ENCODE measurements at places on chromosomes 7 and 10. TPM values are rescaled to one million over a fixed set of nuclear protein-coding genes. Genes with fewer than 3 reads are reported as not detected.

- peak; percentile 72 for DNase-seq
These were observed 169.6 kb downstream of the SRPK2 start for GRCh38 chr7:105218939-105219770.

GRCh38 chr7:124724507-124725192 lies 40.9 kb downstream of the GPR37 start:
- no peak for DNase-seq

DNA sequence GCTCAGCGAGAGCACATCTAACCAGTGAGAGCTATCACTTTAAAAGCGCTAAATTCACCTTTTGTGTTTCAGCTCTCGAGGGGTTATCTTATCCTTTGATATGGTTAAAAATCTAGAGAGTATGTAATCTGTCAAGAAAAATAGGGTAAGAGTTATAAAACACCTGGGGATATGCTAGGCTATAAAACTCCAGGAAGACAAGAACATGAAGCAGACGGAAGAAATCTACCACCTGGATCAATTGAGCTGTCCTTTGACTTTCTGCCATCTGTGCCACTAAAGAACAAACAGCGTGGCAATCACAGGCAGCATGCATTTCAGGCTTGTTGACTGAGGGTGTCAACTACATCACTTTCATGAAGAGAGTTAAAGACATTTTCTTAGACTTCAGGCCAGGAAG lies 83.1 kb downstream of the ZNF248 start:
- no peak for DNase-seq

DNA sequence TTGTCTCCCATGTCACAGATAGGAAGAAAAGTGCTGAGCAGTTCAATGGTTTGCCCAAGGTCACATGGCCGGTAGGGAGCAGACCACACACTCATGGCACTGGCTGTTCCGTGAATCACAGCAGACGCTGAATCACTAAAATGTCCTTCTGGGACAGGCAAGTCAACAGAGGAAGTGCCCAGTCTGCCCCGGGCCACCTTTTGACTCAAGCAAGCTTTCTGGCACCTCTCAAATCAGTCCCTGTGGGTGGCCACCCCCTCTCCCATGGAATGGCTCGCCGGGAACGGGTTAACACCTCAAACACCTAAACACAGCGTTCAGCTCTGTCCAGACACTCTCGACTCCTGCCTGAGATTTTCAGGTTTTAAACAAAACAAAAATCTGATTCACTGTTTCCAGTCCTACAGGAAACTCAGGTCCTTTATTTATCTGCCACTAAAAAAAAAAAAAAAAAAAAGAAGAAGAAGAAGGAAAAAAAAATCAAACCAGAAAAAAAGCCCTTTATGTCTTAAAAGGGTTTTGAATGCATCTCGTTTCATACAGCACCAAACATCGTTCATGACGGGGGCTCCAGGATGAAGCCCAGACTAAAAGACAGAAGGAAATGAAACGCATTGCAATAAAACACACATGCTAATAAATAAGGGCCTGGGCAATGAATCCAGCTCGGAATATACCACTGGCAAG lies 15.5 kb downstream of the CARD11 start:
- peak; percentile 30 for DNase-seq

DNA sequence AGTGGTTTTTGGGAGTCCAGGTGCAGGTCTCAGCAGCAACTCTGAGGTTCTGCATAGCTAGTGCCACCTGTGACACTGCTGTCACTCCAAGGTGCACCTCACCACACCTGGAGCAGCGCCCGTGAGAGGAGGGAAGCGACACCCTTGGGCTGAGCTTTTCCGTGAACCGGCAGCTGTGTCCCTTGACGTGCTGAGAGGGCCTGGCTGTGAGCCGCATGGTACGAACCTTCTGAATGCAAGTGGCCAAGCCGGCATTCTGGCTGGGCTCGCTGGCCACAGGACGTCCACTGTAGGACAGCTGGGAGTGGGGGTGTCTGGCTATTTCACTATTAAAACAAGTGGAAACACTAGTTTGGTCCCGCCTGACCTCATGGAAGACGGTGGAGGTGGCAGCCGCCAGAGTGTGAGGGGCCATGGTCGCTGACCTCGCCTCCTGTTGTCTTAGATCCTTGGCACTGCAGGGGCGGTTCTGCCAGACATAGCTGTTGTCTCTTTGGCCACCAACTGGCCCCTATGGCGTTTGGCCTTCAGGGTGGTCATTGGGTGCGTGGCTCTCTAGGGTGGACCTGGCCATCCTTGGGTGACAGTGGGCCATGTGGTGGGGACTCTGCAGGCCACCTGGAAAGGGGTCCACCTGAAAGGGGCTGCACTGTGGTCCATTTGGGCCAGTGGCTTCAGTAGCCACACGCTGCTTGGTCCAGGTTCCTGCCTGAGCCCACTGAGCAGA lies 12.9 kb downstream of the INPP5A start:
- DNase-seq = no peak

DNA sequence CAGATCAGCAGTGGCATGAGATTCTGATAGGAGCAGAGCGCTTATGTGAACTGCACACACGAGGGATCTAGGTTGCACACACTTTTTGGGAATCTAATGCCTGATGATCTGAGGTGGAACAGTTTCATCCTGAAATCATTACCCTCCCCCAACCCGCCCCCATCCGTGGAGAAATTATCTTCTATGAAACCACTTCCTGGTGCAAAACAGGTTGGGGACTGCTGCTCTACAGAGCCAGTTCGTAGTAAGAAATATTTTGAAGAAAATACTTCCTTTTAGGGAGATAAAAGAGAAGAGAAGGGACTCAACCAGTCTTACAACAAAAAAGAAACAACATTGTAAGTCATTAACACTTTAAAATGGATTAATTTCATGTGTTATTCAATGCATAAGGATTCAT lies 1308.2 kb downstream of the GATA3 start:
- no peak for DNase-seq

GRCh38 chr7:92809760-92810573 lies 26.4 kb downstream of the CDK6 start:
- peak; percentile 95 for DNase-seq

DNA sequence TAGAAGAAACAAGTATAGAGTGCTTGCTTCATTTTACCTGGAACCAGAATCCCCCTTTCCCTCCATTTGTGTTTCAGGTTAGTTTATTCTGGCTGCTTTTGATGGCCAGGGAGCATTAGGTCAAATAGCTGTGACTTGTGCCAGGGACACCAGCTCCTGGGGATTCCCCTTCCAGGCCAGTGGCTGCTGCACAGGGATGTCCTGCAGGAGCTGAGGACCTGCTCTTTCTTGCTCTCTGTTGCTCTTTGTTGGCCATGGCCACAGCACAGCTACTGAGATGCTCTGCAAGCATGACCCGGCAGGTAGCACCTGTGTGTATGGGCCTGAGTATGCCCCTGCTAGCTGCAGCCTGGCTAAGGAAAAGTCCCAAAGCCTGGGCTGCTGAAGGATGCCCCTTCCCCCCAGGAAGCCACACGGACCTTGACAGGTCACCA lies 208.9 kb downstream of the EBF3 start:
- no peak for DNase-seq

GRCh38 chr7:131948434-131949053 lies 392.1 kb upstream of the PODXL start:
- no peak for DNase-seq

- DNase-seq = peak; percentile 42
These were observed 652 bp downstream of the PCGF5 start for GRCh38 chr10:91220954-91221675.

GRCh38 chr7:82624965-82625364 lies 181.4 kb upstream of the CACNA2D1 start:
- no peak for DNase-seq

GRCh38 chr7:317643-318405 lies 27.9 kb downstream of the FOXL3 start:
- no peak for DNase-seq

GRCh38 chr7:139699640-139700504 lies 77.9 kb downstream of the HIPK2 start:
- DNase-seq = no peak

DNA sequence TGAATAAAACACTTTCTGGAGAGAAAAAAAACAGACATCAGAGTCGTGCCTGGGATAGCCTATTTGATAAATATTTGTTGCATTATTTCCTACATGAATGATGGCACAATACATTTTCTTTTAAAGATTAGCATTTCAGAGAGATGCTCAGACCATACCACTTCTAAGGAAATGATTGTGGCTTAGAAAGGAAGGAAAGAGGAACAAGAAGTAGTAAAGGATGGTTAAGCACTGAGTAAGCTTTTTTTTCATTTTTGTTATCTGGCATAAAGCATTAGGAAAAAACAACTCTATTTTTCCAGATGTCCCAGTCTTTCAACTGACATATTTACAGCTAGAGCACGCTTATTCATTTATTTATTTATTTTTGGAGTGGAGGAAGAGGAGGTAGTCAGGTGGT lies 258.8 kb upstream of the TEX47 start:
- no peak for DNase-seq

DNA sequence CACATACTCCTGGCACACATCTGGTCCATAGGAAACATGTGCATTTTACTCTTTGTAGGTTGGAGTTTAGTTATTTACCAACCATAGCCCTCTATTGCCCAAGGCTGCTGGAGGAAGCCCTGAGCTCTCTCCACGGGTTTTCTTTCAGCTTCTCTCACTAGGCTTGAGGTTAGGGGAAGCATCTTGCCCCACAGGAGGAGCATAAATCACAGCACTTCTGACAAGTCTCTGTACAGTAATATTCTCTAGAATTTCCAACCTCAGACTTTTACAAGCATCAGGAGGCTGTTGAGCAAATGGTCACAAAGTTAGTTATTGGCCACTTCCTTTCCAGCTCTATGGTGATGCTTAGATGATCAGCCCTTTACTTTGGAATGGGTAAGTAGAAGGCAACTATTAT lies 122.9 kb upstream of the GLI3 start:
- peak; percentile 66 for DNase-seq

GRCh38 chr7:1666317-1666822 lies 3.7 kb upstream of the ELFN1 start:
- DNase-seq = no peak

DNA sequence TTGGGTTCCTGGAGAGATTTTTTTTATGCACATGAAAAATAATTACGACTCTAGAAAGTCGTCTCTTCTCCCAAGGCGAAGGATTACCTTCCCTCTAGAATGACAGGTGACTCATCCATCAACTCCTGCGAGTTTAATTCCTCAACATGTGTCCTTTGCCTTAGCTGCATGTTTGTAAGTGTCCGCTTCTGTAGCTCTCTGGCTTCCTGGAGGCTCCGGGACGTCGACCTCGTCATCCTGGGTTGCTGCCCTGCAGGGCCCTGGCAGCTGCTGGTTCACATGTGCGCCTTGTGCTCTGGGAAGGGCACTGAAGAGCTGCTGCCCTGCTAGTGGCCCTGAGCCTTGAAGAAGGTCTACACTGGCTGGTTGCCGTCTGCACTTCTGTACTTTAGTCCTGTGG lies 210.2 kb downstream of the MLLT10 start:
- DNase-seq = no peak

DNA sequence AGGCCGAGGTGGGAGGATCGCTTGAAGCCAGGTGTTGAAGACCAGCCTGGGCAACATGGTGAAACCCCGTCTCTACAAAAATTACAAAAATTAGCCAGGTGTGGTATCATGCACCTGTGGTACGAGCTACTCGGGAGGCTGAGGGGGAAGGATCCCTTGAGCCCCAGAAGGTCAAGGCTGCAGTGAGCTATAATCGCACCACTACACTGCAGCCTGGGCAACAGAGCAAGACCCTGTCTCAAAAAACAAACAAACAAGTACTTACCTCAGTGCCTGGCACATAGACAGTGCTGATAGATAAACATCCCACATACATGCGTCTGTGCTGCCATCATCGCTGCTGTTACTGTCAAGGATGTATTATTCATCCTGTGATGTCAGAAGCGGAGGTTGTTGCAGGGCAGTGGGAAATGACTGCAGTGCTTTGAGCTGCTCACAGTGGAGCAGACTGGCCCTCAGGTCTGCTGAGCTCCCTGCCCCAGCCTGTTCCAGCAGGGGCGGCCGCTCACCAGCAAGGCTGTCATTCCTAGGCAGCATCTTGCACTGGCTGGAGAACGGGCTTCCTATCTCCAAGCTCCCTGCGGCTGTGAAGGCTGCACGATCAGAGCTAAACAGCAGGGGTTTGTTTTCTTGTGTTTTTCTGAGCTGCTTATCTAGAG lies 18.6 kb downstream of the FOXK1 start:
- DNase-seq = peak; percentile 96

- DNase-seq = no peak
These were observed 17.9 kb downstream of the JCAD start for GRCh38 chr10:30041196-30042105.

GRCh38 chr7:157423348-157423747 lies 86.5 kb downstream of the DNAJB6 start:
- DNase-seq = no peak

GRCh38 chr7:46143949-46144917 lies 223.2 kb upstream of the IGFBP3 start:
- DNase-seq = no peak

GRCh38 chr7:101575168-101575567 lies 53.9 kb downstream of the MYL10 start:
- no peak for DNase-seq

- no peak for DNase-seq
These were observed 71.7 kb downstream of the PRLHR start for GRCh38 chr10:118523775-118524174.

CCL26 gene
- total RNA-seq = 0.64 TPM

UPK3BL2 gene
- 4.7 TPM for total RNA-seq

GBF1 gene
- 58.3 TPM for total RNA-seq

OPALIN gene
- total RNA-seq = not detected

DDC gene
- not detected for total RNA-seq

OR9A2 gene
- not detected for total RNA-seq

ADARB2 gene
- not detected for total RNA-seq

FAM237B gene
- not detected for total RNA-seq

CRCP gene
- 53.1 TPM for total RNA-seq

ADIRF gene
- 2.6 TPM for total RNA-seq

JCAD gene
- 18.7 TPM for total RNA-seq

HOXA7 gene
- 2.2 TPM for total RNA-seq

FBH1 gene
- total RNA-seq = 78.9 TPM

DKK1 gene
- 84.4 TPM for total RNA-seq

ZCWPW1 gene
- total RNA-seq = 0.43 TPM

GRM3 gene
- not detected for total RNA-seq

Measured in fibroblast of villous mesenchyme (primary cell).